ENCODE measurements at places on chromosomes 7 and 10.

GRCh38 chr7:23349484-23350157 lies 50.5 kb downstream of the MALSU1 start:
- no peak for DNase-seq

GRCh38 chr7:83695128-83695960 lies 46.4 kb upstream of the SEMA3E start:
- DNase-seq, result no peak

GRCh38 chr10:14374745-14375445 lies 44.2 kb upstream of the FRMD4A start:
- DNase-seq, result no peak

DNA sequence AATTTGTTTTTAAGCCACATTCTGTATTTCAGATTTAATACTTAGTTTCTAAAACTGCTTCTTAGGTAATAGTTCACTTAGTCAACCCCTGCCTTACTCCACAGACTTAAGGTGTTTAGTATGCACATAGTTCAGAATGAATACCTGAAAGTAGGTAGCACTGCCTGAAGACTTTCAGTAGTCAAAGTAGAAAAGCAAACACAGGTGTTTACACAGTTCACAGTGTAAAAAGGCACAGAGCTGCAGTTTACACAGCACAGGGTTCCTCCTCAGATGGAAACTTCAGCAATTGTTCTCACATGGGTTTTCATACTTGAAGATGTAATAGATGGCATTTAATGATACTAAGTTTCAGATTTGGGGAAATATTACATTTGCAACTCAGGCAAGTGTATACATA lies 3.1 kb upstream of the PKD1L1 start:
- DNase-seq, result no peak

- DNase-seq, result no peak
These were observed 39.8 kb downstream of the ASB4 start for GRCh38 chr7:95525503-95525902.

DNA sequence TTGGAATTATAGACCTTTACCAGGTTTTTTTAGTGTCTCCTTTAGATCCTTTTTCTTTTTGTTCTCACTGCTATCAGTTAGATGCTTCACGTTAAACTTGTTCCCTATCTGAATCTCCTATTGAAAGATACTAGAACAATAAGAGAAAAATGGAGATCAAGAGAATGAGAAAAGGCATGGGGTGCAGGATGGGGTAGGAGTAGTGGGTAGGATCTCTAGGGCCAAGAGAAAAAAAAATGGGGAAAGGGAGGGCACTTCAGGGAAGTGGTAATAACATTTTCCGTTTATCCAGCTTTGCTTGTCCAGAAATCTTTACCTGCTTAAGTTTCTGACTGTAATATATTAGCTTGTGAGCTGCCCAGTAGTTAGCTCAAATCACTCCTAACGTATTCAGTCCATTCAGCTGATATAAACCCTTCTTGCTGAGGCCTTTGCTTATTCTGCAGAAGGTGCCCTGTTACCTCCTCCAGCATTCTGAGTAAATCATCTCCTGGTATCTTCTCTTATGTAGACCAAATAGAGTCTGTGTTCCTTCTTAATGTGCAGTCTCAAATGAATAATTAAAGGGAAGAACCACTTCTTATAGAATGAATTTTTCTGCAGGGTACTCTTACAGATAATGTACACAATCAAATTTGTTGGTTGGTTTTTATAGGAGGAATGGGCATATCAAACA lies 69.7 kb downstream of the ZNRF2 start:
- no peak for DNase-seq

DNA sequence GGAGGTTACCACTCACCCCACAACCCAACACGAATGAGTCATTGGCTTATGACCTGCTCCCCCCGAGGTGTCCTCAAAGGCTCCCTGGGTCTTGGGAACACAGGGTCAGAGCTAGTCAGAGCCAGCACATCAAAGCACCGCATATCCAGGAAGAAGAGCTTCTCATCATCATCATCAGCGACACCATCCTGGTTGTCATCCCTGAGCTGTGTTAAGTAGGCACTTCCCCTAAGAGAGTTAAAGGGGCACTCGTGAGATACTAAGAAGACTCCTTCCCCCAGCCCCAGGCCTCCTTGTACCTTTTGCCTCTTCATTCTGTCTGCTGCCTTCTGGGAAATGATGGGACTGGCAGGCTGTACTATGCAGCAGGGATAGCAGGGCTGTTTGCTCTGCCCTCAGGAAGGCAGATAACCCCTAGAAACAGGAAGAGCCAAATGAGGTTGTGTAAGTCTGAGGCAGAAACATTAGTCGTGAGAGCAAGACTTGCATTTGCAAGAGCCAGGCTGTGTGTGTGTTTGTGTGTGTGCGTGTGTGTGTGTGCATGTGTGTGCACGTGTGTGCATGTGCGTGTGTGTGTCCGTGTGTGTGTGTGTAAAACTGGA lies 11.1 kb upstream of the CPA1 start:
- no peak for DNase-seq

- DNase-seq, result no peak
These were observed 60.9 kb downstream of the SLC16A9 start for GRCh38 chr10:59648711-59649201.

- no peak for DNase-seq
These were observed 58.8 kb upstream of the GAD2 start for GRCh38 chr10:26157734-26158133.

GRCh38 chr7:127872122-127872521 lies 159.1 kb downstream of the LRRC4 start:
- DNase-seq, result no peak

DNA sequence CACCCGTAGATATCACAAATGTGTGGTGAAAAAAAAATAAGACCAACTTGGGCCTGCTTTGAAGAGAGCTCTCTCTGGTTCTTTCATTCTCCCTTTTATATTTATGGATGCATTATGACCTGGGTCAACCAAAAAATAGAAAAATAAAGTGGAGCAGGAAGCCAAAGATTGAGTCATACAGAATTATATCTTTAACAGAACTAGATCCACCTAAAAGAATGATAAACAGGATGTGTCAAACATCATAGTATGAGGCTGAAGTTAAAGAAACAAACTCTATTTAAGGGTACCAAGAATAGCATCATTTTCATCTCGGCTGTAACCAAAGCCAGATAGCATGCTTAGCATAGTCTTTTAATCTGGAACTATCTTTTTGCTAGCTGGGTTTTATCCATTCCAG lies 28.8 kb upstream of the NMT2 start:
- DNase-seq, result no peak

DNA sequence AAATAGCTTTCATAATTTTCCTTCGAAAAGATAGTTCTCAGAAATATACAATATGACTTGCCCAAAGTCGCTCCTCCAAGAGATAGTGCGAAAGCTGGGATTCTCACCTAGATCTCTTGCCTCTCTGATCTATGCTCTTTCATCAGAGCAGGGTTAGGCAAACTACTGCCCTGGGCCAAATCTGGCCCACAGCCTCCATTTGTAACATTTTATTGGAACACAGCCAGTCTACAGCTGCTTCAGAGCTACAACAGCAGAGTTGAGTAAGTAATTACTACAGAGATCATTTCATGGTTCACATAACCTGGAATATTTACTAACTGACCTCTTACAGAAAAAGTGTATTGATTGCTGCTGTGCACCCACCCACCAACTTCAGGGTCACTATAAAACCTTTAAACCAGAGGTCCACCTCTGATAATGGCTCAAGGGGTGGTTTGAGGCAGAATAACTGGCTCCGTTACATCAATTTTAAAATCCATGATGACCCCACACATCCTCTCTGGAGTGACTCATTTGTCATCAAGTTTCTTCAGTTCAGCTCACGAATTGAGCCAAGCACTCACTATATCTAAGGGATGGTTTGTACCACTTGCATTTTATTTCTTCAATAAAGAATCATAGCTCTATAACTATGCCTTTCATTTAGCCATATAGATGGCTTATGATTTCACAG lies 1019.0 kb downstream of the XPNPEP1 start:
- DNase-seq, result no peak

GRCh38 chr10:61898435-61898778 lies 3.1 kb upstream of the ARID5B start:
- DNase-seq, result no peak

- no peak for DNase-seq
These were observed 75.5 kb upstream of the RPA3 start for GRCh38 chr7:7793921-7794320.

DNA sequence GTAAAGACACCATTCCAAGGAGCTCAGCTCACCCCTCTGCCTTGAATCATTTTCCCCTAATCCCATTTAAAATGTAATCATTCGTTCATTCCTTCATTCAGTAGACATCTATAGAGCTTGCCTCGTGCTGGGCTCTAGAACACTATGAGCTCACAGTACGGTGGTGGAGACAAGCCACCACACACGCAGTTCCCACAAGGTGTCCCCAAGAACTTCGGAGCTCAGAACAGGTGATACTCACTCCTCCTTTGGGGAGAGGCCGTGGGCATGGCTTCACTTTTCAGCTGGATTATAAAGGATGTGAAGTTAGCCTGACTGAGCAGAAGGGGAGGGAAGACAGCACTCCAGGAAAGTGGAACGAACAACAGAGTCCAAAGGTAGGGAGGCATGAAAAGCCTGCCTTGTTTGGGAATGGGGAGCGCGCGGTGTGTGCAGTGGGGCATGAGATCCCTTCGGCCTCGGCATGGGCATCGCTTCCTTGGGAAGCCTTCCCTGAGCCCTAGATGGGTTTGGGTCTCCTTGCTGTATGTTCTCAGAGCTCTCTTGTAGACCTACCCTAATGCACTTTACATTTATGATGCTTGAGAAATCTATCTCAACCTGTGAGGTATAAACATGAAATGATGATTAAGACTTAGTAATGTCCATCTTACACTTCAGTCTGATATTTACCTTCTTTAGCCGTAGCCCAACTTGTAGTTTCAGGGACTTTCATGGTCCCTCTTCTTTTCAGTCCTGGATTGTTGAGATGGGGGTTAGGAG lies 809 bp upstream of the OGA start:
- DNase-seq, result no peak

DNA sequence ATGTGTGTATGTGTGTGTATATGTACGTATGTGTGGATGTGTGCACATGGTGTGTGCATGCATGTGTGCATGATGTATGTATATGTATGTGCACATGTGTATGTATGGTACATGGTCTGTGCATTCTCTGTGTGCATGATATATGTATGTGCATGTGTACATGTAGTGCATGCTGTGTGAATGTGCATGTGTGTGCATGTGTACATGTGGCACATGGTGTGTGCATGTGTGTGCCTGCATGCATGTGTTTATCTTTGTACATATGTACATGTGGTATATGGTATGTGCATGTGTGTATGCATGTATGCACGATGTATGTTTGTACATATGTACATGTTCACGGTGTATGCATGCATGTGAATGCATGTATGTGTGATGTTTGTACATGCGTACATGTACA lies 383.7 kb downstream of the TYW1 start:
- no peak for DNase-seq

- DNase-seq, result no peak
These were observed 765 bp downstream of the SLC25A40 start for GRCh38 chr7:87875151-87876039.

- DNase-seq, result no peak
These were observed 64.4 kb downstream of the ENTPD1 start for GRCh38 chr10:95820363-95820762.

DNA sequence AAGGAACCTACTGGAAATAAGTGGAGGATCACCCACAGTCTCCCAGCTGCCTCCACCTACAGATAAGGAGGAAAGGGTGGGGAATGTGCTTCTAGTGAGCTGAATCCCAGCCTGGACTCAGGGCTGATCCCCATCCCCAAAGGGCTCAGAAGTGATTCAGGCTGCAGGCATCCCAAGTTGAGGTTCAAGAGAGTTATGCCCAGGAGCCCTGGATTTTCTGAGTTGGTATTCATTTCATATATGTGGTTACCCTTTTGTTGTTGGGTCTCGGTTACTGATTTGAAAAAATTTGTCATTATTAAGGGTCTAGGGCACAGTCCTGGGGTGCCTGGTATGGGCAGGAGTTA lies 30.0 kb upstream of the SRGN start:
- no peak for DNase-seq

- DNase-seq, result no peak
These were observed 23.7 kb upstream of the LAMB1 start for GRCh38 chr7:108026647-108027046.

DNA sequence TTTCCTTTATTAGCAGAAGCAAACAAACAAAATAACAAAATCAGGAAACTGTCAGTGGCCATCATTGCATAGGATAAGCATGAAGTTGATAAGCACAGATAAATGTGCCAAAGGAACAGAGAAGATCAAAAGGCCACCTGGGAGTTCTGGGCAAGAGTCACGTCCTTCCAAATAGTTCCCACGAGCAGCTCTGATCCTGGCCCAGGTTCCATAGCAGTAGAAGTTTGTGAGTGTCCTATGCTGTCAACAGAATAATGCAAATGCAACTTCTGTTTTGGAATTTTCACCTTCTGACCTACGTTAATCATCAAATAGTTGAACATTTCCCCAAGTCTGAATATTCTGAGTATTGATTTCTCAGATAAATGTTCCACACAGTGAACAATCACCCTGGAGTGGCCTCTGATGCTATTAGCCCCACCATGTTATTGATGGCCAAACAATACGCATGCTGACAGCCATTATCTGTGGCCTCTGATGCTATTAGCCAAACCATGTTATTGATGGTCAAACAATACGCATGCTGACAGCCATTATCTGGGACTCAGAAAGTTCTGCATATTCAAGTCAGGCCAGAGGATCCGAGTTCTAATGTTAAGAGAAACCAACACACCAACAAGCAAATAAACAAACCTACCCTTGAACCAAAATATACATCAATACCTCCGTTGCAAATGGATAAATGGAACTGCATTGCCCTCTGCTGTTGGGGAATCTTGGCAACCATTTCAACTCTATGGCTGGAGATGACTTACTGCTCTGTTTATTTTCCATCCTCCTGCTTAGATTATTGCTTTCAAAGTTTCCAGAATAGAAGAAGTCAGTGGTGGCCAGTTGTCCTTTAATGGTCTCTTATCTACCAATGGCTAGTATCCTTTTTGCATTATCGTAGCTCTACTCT lies 63.3 kb downstream of the MRC1 start:
- DNase-seq, result no peak

GRCh38 chr10:114306116-114306973 lies 67.3 kb downstream of the VWA2 start:
- DNase-seq, result no peak

GRCh38 chr7:107951896-107952295 lies 51.1 kb downstream of the LAMB1 start:
- DNase-seq, result no peak

DNA sequence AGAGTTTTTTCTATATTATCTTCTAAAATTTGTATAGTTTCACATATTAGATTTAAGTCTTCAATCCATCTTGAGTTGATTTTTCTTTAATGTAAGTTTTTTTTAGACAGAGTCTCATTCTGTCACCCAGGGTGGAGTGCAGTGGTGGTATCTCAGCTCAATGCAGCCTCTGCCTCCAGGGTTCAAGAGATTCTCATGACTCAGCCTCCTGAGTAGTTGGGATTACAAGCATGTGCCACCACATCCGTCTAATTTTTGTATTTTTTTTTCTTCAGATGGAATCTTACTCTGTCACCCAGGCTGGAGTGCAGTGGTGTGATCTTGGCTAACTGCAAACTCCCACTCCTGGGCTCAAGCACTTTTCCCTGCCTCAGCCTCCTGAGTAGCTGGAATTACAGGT lies 143.4 kb upstream of the ZNF92 start:
- DNase-seq, result no peak

- DNase-seq, result no peak
These were observed 81.5 kb downstream of the SEMA3C start for GRCh38 chr7:80837345-80837744.

- DNase-seq, result no peak
These were observed 6.4 kb upstream of the SOSTDC1 start for GRCh38 chr7:16471933-16472332.
